ENCODE measurements at places on chromosomes 11 and 22.

GRCh38 chr11:65496304-65497140 is 2.3 kb upstream of the MALAT1 start:
- DNase-seq = no peak

GRCh38 chr11:68347841-68348240 is 35.5 kb downstream of the LRP5 start:
- no peak for DNase-seq

- no peak for DNase-seq
Measured at GRCh38 chr22:44825310-44826150, 73.2 kb downstream of the ARHGAP8 start.

DNA sequence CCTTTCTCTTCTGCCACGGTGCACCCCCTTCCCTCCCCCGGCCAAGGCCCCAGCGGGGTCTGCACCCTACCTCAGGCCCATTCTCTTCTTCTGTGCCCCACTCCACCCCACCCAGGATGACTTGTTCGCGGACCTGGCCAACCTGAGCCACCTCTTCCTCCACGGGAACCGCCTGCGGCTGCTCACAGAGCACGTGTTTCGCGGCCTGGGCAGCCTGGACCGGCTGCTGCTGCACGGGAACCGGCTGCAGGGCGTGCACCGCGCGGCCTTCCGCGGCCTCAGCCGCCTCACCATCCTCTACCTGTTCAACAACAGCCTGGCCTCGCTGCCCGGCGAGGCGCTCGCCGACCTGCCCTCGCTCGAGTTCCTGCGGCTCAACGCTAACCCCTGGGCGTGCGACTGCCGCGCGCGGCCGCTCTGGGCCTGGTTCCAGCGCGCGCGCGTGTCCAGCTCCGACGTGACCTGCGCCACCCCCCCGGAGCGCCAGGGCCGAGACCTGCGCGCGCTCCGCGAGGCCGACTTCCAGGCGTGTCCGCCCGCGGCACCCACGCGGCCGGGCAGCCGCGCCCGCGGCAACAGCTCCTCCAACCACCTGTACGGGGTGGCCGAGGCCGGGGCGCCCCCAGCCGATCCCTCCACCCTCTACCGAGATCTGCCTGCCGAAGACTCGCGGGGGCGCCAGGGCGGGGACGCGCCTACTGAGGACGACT is 15.9 kb downstream of the RTN4RL2 start:
- no peak for DNase-seq

- no peak for DNase-seq
Measured at GRCh38 chr22:49929211-49929979, 11.0 kb downstream of the CRELD2 start.

DNA sequence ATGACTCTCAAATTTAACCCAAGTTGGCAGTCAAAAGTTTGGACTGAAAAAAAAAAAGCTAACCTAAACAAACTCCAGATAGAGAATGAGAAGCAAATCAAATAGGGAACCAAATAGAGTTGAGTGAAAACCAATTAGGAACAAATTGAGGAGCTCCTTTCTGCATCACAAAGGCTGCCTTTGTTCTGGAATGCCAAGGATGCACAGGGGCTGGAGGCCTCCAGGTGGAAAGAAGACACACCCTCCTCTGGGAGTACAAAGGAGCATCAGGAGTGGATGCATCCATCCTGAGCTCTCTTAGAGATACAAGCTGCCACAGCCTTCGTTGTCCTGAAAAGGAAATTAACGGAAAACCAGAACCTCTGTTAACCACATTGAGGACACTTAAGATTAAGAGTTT is 73.3 kb downstream of the MRGPRX1 start:
- no peak for DNase-seq

- no peak for DNase-seq
Measured at GRCh38 chr11:14861680-14862079, 30.4 kb downstream of the CYP2R1 start.

DNA sequence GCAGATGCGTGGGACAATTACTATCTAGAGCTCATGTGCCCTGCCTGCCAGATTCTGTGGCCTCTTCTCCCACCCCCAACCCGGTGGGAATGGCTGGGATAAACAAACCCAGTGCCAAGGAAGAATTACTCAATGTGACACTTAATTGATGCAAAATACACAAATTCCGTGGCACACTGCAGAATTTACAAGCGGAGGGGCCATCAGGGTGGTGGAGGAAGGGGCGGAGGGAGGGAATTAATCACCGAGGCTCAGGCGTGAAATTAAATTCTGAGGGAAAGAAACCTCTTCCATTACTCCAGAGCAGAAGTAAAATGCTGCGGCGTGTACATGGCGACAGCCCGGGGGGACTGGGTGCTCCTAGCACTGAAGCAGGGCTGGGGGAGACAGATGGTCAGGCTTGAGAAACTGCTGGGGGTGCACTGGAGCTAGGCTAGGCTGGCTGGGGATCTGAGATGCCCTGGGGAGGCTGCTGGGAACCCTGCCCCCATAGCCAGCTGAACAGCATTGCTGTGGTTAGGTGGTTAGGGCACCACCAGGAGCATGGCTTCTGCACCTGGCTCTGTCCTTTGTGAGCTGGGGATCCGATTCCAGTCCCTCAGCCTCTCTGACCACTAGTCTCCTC is 200.6 kb downstream of the CEP164 start:
- no peak for DNase-seq

DNA sequence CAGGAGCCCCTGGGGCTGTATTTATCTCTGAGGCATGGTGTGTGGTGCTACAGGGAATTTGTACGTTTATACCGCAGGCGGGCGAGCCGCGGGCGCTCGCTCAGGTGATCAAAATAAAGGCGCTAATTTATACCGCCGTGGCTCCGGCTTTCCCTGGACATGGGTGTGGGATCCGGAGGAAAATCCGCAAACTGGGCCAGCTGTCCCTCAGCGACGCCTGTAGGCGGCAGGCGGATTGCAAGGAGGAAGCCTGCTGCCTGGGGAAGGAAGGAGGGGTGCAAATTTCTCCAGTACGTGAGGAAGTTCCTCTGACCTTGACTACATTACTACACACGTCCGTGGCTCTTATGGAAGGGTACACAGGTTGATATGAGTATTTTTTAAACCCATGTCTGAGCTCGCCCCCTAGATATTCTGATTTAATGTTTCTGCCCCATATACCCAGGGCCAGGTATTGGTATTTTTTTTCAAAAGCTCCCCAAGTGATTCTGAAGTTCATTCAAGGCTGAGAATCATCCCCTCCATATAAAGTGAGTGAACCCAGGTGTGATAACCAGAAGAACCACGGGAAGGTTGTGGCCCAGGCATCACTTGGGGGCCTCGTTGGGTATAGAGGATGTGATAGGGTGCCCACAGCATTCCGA is 2.8 kb downstream of the MYOD1 start:
- DNase-seq = no peak

DNA sequence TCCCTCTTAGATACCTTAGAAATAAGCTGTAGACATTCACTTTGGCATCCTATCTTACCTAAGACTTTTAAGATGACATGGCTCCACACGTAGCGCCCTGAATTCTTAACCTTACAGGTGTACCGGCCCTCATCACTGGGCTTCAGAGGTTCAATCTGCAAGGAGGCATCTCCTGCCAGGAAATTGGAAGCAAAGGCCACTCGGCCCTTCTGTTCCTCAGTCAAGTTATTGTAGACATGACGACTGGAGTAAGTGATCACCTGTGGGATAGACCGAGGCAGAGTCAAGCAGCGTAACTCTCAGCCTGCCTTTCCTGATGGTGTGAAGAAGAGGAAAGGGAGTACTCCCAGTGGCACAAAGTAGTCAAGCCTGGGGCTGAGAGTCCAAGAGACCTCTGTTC is 22.5 kb upstream of the HSPA8 start:
- no peak for DNase-seq

DNA sequence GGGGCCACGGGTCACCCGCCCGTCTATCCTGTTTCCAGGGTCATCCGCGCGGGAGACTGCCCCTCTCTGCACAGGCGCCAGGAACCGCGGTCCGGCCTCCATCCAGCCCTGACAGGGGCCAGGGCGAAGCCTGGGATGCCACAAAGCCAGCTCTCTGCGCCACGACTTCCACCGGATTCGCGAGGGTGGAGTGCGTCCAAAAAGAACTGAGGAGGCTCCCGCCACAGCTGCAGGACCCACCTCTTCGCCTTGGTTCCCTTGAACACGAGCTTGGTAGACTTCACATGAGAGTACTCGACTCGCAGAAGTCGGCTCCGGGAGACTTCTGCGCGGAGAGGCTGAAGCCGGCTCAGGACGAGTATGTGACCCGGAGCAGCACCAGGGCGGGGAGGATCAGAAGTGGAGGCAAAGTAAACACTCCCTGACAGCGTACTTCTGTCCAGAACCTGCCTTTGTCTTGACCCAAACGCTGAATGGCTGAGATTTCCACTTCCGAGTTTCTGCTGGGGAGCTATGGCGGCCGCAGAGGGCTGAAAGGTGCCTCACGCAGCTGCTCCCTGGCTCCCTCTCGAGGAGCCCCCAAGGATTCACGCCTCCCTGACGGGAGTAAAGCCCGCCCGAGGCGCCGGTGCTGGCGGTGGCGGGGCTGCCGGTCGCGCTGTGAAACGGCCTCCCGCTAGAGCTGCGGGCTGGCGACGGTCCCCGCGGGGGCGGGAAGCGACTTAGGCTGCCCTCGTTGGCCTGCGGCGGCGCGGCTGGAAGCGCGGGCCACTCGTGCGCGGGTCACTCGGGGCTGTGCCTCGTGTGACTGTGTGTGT is 4566.7 kb upstream of the OR11H1 start:
- no peak for DNase-seq

DNA sequence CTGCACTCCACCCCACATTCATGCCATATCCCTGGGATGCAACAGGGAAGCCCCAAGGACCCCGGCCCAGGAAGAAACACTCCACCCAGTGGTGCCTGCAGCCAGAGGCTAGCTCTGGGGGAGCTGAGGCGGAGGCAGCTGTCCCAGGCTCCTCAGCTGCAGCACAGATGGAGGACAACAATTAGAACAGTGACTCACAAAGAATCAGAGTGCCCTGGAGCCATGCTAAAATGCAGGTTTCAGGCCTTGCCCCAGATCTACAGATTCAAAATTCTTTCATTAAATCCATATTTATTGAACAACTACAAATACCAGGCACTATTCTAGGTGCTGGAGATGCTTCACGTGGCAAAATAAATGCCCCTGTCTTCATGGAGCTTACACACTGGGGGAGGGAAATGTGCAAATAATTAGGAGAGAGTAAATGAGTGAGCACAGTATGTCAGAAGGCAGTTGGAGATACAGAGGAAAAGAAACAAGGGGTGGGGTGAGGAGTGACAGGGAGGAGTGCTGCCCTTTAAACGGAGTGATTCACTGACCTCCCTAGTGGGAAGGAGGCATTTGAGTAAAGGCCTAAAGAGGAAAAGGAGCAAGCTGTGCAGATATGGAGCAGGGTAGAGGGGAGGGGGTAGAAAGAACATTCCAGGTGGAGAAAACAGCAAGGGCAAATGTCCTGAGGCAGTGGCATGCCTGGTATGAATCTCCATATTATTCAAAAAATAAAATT is 73.3 kb upstream of the CSNK2A3 start:
- DNase-seq = no peak

GRCh38 chr11:97637701-97638100 is 1247.9 kb downstream of the JRKL start:
- DNase-seq = no peak

DNA sequence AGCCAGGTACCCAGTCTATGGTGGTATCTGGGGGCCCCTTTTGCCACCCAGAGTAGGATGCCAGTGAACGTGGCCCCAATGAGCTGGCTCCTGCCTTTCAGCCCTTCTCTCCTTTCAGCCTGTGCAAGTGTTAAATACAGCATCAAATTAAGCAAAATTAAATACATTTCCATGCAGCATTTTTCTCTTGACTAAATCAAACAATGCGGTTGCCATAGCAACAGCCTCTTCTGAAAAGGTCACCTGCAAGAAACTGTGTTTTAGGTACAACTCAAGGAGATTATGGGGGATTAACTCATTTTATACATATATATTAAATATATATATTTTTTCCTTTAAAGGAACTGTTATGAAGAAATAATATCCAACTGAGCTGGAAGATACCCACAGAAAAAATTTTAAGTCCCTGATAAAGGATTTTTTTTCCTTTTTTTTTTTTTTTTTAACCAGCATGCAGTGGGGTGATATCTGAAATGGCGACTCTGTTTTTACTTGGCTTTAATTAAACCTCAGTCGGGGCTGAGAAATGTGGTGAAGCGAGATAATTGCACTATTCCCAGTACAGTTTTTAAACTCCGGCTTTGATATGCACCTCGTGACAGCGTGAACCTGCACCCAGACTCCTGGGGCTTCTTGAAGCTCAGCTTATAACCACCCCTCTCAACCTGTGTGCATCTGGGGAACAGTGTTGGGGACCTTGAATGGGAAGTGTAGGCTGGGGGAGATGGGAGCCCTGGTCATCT is 115.3 kb downstream of the PKNOX2 start:
- DNase-seq = no peak

DNA sequence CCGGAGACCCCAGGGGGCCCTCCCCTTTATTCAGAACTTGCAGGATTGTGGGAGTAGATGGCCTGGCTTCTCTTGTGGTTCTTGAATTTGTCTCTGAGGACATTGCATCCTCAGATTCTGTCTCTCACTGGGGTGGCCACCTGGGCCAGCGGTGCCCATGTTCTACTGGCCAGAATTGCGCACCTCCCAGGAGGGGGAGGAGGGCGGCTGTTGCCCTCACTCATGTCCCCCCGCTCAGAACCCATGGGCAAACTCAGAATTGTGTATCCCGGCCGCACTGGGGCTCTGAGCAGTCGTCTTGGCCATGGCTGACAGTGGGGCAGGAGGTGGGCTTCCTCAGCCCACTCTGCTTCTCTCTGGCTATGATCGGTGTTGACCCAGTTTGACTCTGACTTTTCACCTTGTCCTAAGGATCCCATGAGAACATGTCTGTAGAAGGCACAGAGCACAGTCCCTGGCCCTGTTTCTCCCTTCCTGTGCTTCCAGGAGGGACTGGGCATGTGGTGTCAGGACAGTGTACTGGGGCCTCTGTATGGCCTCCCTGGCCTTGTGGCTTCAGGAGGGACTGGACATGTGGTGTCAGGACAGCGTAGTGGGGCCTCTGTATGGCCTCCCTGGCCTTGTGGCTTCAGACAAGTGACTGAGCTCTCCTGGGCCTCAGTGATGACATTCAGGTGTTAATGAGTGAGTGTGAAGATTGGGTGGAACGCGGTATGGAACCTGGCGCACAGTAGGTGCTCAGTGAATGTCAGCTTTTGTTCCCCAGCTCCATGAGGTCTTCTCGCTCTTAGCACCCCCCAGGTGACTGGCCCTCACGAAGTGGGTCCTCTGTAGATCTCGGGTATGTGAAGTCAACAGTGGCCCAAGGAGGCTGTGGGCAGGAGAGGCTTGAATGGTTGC is 99.3 kb downstream of the TBC1D22A start:
- DNase-seq = no peak

- no peak for DNase-seq
Measured at GRCh38 chr11:79561496-79561895, 120.7 kb upstream of the TENM4 start.

DNA sequence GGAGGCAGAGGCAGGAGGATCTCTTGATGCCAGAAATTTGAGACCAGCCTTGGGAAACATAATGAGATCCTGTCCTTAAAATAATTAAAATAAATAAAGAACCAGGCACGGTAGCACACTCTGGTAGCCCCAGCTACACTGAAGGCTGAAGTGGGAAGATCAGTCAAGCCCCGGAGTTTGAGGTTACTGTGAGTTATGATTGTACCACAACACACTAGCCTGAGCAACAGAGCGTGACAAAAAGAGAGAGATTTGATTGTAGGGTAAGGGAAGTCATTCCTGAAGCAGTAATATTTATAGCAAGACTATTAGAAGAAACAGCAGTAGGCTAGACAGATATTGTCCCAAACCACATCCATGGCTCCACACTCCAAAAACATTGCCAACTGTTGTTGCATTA is 1408.4 kb upstream of the TENM4 start:
- DNase-seq = no peak

- DNase-seq = no peak
Measured at GRCh38 chr11:102430158-102430836, 22.3 kb downstream of the TMEM123 start.

Data from forelimb muscle (tissue), 1 donor.